ENCODE measurements at places on chromosomes 2 and 18. TPM values are rescaled to one million over a fixed set of nuclear protein-coding genes. Genes with fewer than 3 reads are reported as not detected.

DNA sequence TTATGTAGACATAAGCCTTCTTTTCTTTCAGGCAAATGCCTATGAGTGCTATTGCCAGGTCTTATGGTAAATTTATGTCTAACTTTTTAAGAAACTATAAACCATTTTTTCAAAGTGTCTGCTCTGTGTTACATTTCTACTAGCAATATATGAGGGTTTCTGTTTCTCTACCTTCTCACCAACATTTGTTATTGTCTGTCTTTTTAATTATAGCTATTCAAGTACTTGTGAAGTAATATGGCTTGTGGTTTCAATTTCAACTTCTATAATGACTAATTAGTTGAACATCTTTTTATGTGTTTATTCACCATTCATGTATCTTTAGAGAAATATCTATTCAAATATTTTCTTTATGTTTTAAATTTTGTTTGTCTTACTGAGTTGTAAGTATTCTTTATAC lies 213.1 kb upstream of the MC4R start:
- DNase-seq: no peak

GRCh38 chr2:191296083-191297006 lies 51.1 kb downstream of the MYO1B start:
- no peak for DNase-seq

- DNase-seq: no peak
These were observed 187.0 kb upstream of the HDAC4 start for GRCh38 chr2:239587841-239588240.

Gene REG1A
- total RNA-seq: not detected
